ENCODE measurements at places on chromosomes 6 and 20. TPM values are rescaled to one million over a fixed set of nuclear protein-coding genes. Genes with fewer than 3 reads are reported as not detected.

The LGSN gene
- not detected for polyA plus RNA-seq

The SPATS1 gene
- not detected for polyA plus RNA-seq

The BNIP5 gene
- not detected for polyA plus RNA-seq

The ADGRB3 gene
- 66.5 TPM for polyA plus RNA-seq

The TTK gene
- polyA plus RNA-seq = 1.5 TPM

The PCK1 gene
- polyA plus RNA-seq = 0.24 TPM

The CRYBG1 gene
- 0.04 TPM for polyA plus RNA-seq

The MPC1 gene
- 88.8 TPM for polyA plus RNA-seq

The PPP1R11 gene
- polyA plus RNA-seq = 39.7 TPM

The TNNC2 gene
- polyA plus RNA-seq = 3.8 TPM

The NKAIN4 gene
- 11.2 TPM for polyA plus RNA-seq

The DLK2 gene
- polyA plus RNA-seq = 19.8 TPM

The CPNE5 gene
- 9.5 TPM for polyA plus RNA-seq

The CDH26 gene
- 3.3 TPM for polyA plus RNA-seq

The JPH2 gene
- not detected for polyA plus RNA-seq

The COL19A1 gene
- 0.24 TPM for polyA plus RNA-seq

The TOX2 gene
- 0.86 TPM for polyA plus RNA-seq

The KCNQ5 gene
- polyA plus RNA-seq = 0.10 TPM

The GMPR gene
- 1.6 TPM for polyA plus RNA-seq

The OLIG3 gene
- polyA plus RNA-seq = not detected

The WFDC12 gene
- not detected for polyA plus RNA-seq

The CSE1L gene
- 74.7 TPM for polyA plus RNA-seq

The MCCD1 gene
- polyA plus RNA-seq = not detected

The RAB44 gene
- not detected for polyA plus RNA-seq

The IRAK1BP1 gene
- polyA plus RNA-seq = 5.3 TPM

The RPS10 gene
- 3,413 TPM for polyA plus RNA-seq

The C20orf202 gene
- 0.62 TPM for polyA plus RNA-seq

The TINAG gene
- not detected for polyA plus RNA-seq

The HAO1 gene
- not detected for polyA plus RNA-seq

The KLHDC3 gene
- polyA plus RNA-seq = 232 TPM

The SLPI gene
- polyA plus RNA-seq = not detected

The EPHA7 gene
- polyA plus RNA-seq = 17.4 TPM

The CPXM1 gene
- polyA plus RNA-seq = 42.1 TPM

The FABP7 gene
- polyA plus RNA-seq = 27.7 TPM

The DEFB119 gene
- polyA plus RNA-seq = not detected

The OXT gene
- polyA plus RNA-seq = not detected

The EMILIN3 gene
- polyA plus RNA-seq = 0.30 TPM

The ZC2HC1B gene
- 0.34 TPM for polyA plus RNA-seq

The C2 gene
- 1.2 TPM for polyA plus RNA-seq

The CST1 gene
- polyA plus RNA-seq = not detected

The RIPOR3 gene
- not detected for polyA plus RNA-seq

All from neural cell (in vitro differentiated cells).